ENCODE measurements at places on chromosomes 3 and 15.

DNA sequence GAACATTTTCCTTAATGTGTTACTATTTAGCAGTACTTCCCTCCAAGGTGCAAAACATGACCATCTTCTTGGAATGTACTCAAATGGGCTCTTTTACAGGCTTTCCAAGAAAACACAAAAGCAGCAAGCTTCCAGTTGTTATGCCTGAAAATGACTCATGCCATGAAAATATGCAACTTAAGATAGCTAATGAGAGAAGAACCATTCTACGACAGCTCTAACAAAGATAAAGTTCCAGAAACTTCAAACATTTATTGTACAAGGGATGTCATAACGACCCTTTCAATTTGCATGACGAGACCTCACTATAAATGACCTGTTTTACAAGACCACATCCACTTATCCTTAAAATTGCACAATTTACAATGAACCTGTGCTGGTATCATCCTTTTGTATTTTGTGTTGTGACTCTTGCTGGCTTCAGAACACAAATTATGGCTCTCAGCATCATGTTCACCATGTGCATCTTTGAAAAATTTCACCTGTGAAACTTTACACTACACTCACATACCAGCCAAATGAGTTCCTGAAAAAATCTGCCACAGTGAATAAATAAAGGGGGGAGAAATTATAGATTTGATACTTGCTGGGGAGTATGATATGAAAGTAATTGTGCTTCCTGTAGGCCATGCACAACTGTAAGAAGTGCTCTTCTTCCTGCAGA is 433.7 kb downstream of the MAGI1 start:
- DNase-seq = peak; percentile 76

- DNase-seq = no peak
These were observed 34.3 kb downstream of the ZMAT3 start for GRCh38 chr3:179037351-179037750.

DNA sequence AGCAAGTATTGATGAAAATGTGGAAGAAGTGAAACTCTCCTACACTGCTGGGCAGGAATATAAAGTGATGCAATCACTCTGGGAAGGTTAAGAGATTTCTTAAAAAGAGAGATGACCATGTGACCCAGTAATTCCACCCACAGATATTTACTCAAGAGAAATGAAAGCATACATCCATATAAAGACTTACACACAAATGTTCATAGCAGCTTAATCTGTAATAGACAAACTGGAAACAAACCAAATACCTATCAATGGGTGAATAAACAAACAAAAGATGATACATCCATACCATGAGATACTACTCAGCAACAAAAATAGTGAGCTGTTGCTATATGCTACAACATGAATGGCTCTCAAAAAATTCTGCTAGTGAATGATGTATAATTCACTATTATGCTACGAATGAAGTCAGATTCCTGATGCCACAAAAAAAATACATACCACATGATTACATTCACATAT is 463.3 kb downstream of the MAGI1 start:
- peak; percentile 62 for DNase-seq

DNA sequence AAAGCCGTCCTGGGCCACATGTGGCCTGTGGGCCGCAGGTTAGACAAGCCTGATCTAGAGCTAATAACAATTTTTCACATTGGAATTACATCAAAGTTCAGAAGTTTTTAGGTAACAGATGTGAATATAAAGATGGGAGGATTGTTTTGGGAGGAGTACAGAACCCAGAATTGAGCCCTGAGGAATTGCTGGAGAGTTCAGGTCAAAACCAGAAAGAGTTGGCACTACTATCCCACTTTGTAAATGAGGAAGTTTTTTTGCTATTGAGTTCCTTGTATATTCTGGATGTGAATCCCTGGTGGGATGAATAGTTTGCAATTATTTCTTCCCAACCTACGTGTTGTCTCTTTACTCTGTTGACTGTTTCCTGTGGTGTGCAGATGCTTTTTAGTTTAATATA is 109.5 kb upstream of the LIPC start:
- DNase-seq = no peak

GRCh38 chr3:122609798-122610559 is 32.5 kb downstream of the PARP15 start:
- DNase-seq = peak; percentile 16

DNA sequence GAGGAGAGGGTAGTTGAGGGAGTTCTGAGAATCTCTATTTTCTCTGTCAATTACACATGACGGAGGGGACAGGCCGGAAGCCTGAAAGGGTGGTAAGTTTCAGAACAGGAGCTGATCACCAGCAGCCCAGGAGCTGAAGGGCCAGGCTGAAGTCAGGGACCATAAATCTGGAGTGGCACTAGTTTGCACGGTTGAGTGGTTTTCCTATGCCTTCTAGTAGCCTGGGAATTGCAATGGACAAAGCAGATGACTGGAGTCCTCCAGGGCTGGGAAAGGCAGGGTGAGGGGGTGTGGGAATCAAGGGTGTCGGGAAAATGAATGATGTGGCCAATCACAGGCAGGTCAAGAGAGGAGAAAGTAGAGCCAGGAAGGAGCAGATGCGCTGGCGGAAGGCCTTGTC is 72.5 kb downstream of the MAGEF1 start:
- no peak for DNase-seq

DNA sequence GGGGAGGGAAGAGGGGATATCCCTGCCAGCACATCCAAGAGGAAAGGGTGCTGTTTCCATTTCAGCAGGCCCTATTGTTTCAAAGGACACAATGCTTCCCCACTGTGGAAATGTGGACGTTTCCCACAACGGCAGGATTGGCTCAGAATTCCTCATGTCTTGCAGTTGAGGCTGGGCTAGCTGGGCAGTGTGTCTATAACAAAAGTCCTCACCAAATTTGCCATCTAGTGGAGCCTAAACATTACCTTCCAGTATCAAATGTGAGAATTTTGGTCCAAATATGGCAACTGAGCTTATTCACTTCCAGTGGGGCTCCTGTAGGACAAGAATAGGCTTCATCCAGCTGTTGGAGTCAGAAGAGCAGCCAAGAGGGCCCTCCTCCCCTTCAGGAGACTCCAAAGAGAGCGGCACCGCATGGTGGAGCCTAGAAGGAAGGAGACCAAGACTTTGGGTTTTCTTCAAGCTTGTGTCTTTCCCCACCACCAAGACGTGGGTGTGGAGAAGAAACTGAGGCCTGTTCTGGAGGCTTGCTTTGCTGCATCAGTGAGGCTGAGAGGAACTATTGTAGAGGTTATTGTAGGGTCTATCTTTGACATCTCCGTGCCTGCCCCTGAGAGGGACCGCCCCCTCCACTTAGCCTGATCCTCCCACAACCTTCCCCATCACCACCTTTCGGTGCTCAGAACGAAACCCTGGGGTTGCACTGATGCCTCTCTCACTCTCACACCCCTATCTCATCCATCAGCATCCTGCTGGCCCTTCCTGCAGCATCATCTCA is 45.3 kb upstream of the SLCO2A1 start:
- DNase-seq = no peak

DNA sequence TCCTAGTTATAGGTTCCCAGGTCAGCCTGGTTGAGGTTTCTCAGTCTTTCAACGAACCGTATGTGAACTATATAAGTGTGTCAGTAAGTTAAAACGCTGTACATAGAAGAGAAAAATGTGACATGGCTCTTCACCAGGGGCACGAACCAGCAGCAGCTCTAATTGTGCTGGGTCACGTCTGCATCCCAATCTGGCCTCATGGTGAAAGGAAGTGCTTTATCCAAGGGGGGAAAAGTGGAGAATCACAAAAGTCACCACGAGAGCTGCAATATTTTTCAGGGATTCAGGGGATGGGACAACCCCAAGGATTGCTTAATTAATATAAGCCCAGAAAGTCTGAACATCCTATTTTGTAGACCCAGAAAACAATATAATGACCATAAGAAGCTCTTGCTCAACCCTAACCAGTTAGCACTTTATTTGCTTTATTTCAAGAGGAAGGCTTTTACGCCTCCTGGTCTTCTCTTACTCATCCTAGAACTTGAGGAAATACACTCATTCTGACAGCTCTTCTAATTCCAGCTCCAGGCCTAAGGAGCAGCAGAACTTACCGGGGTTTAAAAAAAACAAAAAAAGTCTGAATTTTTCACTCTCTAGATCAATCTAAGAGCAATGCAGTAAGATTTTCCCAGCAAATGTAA is 16.5 kb downstream of the ANXA2 start:
- no peak for DNase-seq

GRCh38 chr15:60137711-60138396 is 133.7 kb downstream of the FOXB1 start:
- DNase-seq = no peak

GRCh38 chr15:74062671-74063070 is 19.7 kb downstream of the GOLGA6A start:
- no peak for DNase-seq

DNA sequence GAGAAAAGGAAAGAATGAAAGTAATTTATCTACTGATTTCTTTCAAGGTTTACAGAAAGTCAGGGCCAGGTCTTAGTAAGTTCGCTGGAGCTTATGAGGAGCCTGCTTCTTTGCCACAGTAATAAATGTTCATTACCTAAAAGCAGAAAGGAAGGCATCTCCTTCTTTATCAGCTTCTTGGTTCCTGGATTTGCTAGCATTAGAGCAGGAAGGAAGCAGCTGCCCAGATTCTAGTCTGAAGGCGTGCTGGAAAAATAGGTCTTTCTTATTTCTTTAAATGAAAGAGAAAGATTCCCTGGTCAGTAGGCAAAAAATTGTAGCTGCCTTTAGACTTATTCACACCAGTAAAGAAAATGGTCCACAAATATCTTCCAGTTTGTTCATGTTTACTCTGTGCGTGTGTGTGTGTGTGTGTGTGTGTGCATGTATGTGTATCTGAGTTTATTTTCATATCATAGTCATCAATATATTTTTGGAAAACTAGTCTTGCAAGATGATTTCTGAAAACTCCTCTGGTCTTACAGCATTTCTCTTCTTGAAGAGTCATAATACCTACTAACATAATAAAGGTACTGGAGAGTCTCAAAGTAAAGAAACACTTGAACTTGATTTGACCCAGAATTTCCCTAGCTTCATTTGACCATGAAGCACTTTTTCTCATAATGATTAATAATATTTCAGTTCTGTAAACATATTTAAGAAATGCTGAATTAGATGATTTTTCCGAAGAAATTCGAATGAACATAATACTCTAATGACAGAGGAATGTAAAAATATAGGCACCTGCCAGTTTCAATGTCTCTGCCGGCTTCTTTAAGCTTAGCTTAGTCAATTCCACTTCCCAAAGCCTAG is 255.3 kb upstream of the ZPLD1 start:
- DNase-seq = peak; percentile 60

DNA sequence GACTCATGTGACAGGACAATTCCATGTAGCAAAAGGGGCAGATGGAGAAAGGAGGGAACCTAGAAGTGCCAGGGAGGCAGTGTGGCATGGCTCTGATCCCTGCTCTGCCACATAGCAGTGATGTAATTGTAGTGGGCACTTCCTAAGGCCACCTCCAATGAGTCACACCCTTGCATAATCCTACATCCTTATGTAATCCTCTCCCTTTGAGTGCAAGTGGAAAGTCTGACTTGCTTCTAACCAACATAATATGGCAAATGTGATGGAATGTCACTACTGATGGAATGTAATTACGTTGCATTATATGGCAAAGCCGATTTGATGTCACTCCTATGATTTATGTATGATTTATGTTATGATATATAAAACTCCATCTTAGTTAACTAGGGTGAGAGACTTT is 72.9 kb upstream of the ATP2C1 start:
- DNase-seq = peak; percentile 72

DNA sequence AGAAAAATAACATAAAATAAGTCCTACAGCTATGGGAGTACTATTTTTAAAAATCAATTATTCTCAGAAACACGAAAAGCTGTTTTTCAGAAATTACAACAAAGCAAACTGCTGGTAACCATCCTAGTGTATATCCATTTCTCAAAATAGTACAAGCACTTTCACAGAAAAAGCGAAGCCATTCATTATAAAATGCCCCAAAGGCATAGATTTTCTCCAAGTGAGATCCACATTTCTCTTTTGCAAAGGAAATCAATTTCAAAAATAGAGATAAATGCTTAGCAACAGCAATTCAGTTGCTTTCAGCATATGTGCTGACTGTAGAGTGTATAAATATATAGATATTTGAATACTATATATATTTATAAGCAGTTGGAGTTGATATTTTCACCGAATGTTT is 1266.3 kb downstream of the SI start:
- DNase-seq = no peak

Data from OCI-M1 (cell line).